ENCODE measurements at places on chromosomes 1 and 21. TPM values are rescaled to one million over a fixed set of nuclear protein-coding genes. Genes with fewer than 3 reads are reported as not detected.

The NAXE gene
- total RNA-seq: 54.0 TPM

The MRPS6 gene
- total RNA-seq: 30.2 TPM

The KRTAP19-1 gene
- not detected for total RNA-seq

The TMPRSS3 gene
- total RNA-seq: 0.23 TPM

The GUCA2B gene
- not detected for total RNA-seq

The ASPM gene
- total RNA-seq: 14.8 TPM

The OTUD7B gene
- total RNA-seq: 9.9 TPM

The OR2L3 gene
- 0.92 TPM for total RNA-seq

The RIMS3 gene
- total RNA-seq: 49.6 TPM

The C1orf185 gene
- not detected for total RNA-seq

The HSPA13 gene
- 174 TPM for total RNA-seq

The LCE1A gene
- total RNA-seq: not detected

The CFAP57 gene
- 6.2 TPM for total RNA-seq

The FLG2 gene
- not detected for total RNA-seq

The GRIK3 gene
- 47.3 TPM for total RNA-seq

The ETNK2 gene
- 69.9 TPM for total RNA-seq

The TSSK3 gene
- total RNA-seq: not detected

The SYCP1 gene
- not detected for total RNA-seq

The KCNJ10 gene
- 5.5 TPM for total RNA-seq

The ACOT11 gene
- total RNA-seq: 6.7 TPM

The SPRR1A gene
- not detected for total RNA-seq

The OR2T3 gene
- total RNA-seq: not detected

The CLCA4 gene
- total RNA-seq: not detected

The FAM229A gene
- 2.3 TPM for total RNA-seq

The KRTAP7-1 gene
- total RNA-seq: not detected

The TCHHL1 gene
- total RNA-seq: not detected

The C1orf53 gene
- 2.8 TPM for total RNA-seq

The HMGN2 gene
- 309 TPM for total RNA-seq

The RGS13 gene
- total RNA-seq: 1.2 TPM

The LCE3E gene
- not detected for total RNA-seq

The CCDC27 gene
- not detected for total RNA-seq

Data from diencephalon (tissue), 1 donor.